ENCODE measurements at places on chromosomes 5 and 9. TPM values are rescaled to one million over a fixed set of nuclear protein-coding genes. Genes with fewer than 3 reads are reported as not detected.
A peak's percentile ranks its signal among the peaks of the same experiment; 100 is the strongest.

- no peak for DNase-seq
Observed at GRCh38 chr9:98821831-98822230, 14.4 kb downstream of the GALNT12 start.

- DNase-seq, result peak; percentile 43
Observed at GRCh38 chr9:131253891-131254491, 22.3 kb downstream of the FAM78A start.

DNA sequence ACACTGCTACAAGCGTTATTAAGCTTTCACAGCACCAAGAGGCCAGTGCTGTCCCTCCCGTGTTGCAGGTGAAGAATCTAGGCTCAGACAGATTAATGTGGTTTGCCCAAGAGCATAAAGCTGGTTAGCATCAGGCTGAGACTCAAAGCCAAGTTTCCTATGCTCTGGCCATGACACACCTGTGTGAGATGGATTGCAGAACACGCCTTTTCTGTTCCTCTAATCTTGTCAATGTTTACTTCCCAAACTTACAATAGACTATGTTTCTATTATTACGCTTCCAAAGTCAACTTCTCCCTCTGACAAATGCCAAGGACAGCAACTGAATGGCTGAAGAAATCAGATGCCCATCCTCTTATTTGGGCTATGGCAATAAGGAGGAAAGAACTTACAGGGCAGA, 138.4 kb upstream of the SLIT3 start:
- no peak for DNase-seq

- no peak for DNase-seq
Observed at GRCh38 chr9:38373679-38374078, 18.8 kb upstream of the ALDH1B1 start.

- no peak for DNase-seq
Observed at GRCh38 chr5:143427122-143427735, 23.7 kb upstream of the NR3C1 start.

- no peak for DNase-seq
Observed at GRCh38 chr5:24163091-24163490, 481.7 kb downstream of the CDH10 start.

GRCh38 chr5:123138774-123139173, 49.7 kb downstream of the PRDM6 start:
- DNase-seq, result no peak

DNA sequence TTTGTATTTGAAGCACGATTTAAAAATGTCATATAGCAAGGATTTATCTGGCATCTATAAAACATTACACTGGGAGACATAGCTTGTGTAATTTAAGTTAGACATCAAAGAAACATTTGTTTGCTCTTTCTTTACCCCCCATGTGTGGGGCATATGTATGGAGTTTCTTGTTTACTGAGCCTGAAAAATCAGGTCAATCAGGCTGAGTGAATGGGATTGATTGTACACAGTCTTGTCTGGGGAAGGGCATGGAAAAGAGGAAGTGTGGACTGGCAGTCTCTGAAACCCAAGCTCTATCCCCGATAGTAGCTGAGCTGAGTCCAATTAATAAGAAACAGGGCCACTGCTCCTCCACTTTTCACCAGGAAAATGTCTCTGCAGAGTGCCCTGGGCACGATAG, 49.4 kb downstream of the SLC46A2 start:
- no peak for DNase-seq

GRCh38 chr9:127803507-127804352, 1.0 kb downstream of the FPGS start:
- DNase-seq, result no peak

Gene GABRA1
- total RNA-seq, result 1.4 TPM

Gene C9orf50
- not detected for total RNA-seq

Gene IFNA21
- not detected for total RNA-seq

Gene GTF2H2
- total RNA-seq, result 38.4 TPM

Gene SLC4A9
- 0.33 TPM for total RNA-seq

Data from H7 (cell line).